Cerebellar cortex (tissue), 1 donor: ENCODE measurements at places on chromosomes 6 and 20.

DNA sequence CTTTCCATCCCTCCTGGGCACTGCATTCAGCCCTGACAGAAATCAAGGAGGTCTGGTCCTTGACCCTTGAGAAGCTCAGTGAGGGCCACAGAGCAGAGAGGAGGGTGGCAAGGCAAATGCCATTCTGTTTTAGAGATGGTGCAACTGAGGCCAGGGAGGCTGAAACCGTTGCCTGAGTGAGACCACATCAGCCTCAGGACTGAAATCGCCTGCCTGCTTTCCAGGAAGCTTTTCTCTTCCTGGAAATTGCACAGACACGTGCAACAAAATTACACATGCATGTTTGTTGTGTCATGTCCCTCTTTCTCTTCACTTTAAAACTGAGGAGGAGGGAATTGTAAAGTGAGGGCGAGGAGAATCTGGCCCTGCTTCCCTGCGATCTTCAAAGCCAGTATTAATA, 113.7 kb upstream of the PDE10A start:
- DNase-seq, result no peak

- no peak for DNase-seq
Observed at GRCh38 chr20:53786071-53786444, 192.4 kb upstream of the ZNF217 start.

GRCh38 chr6:63802606-63803206, 167.1 kb downstream of the PHF3 start:
- peak; percentile 5 for DNase-seq

DNA sequence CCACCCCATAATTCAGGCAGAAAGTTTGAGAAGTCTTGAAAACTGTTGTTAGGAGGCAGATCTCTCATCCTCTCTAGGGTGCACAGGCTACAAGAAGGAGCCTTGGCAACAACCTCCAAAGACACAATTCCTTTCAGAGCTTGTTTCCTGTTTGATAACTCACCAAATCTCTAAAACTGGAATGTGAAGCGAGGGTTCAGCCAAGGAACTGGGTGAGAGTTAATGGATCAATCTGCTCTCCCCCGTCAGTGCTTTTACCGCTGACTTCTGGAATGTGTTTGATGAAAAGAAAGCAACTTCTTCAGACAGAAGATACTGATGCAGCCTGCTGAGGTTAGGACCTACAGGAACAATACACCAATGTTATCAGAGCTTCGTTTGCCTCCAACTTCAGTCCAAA, 171.8 kb upstream of the BMP2 start:
- DNase-seq, result no peak

- DNase-seq, result peak; percentile 70
Observed at GRCh38 chr6:30821862-30822784, 62.2 kb upstream of the DDR1 start.

DNA sequence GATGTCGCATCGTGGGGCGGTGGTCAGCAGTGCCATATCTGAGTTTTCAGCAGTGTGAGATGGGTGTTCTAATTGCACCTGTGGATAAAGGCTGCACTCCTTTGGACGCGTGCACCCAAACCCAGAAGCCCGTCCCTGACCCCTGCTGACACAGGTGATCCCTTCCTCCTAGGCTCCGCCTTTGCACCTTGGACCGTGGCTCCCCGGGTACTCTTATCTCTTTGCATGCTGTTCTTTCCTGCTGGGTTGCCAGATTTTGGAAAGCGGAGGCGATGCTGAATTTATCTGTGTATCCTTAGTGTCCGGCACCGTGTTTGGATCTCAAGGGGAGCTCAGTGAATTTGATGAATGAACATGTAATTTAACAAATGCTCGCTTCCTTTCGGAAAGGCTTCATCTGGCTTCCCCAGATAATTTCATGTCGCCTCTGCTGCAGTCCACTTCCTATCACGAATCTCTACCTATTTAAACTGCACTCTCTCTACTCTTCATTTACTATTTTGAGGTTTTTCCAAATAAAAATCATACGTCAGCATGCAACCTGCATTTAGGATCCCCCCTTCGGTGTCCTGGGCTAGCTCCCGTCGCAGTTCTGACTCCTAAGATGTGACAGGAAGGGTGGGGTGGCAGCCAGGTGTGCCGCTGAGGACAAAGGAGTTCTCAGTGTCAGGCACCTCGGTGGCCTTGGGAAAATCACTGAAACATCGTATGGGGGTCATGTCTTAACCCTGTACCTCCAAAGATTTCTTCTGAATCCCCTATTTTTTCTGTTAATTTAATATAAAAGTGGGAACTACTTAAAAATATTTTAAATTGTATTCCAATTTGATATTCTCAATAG, 753 bp upstream of the PERP start:
- peak; percentile 69 for DNase-seq
